ENCODE measurements at places on chromosomes 2 and 18. TPM values are rescaled to one million over a fixed set of nuclear protein-coding genes. Genes with fewer than 3 reads are reported as not detected.
A peak's percentile ranks its signal among the peaks of the same experiment; 100 is the strongest.

TFPI gene
- 286 TPM for total RNA-seq

GULP1 gene
- total RNA-seq, result 43.0 TPM

SOS1 gene
- 32.5 TPM for total RNA-seq

SERPINE2 gene
- 8.8 TPM for total RNA-seq

LRRC30 gene
- not detected for total RNA-seq

UPP2 gene
- not detected for total RNA-seq

PTMA gene
- total RNA-seq, result 1,488 TPM

TRIM43 gene
- total RNA-seq, result not detected

GORASP2 gene
- total RNA-seq, result 104 TPM

MAP3K19 gene
- total RNA-seq, result not detected

RAD51AP2 gene
- total RNA-seq, result not detected

KCMF1 gene
- 78.4 TPM for total RNA-seq

SUMO1 gene
- total RNA-seq, result 102 TPM

MPHOSPH10 gene
- total RNA-seq, result 38.8 TPM

PRSS56 gene
- total RNA-seq, result not detected

DCAF17 gene
- 14.9 TPM for total RNA-seq

LCT gene
- total RNA-seq, result 0.07 TPM

GRCh38 chr18:45976566-45976965 is 9.4 kb upstream of the EPG5 start:
- no peak for DNase-seq

- DNase-seq, result peak; percentile 8
Observed at GRCh38 chr2:210558708-210559107, 2.3 kb downstream of the CPS1 start.

- DNase-seq, result no peak
Observed at GRCh38 chr2:44680983-44681531, 260.4 kb upstream of the SIX3 start.

GRCh38 chr2:46350029-46350689 is 53.0 kb downstream of the EPAS1 start:
- DNase-seq, result peak; percentile 95

DNA sequence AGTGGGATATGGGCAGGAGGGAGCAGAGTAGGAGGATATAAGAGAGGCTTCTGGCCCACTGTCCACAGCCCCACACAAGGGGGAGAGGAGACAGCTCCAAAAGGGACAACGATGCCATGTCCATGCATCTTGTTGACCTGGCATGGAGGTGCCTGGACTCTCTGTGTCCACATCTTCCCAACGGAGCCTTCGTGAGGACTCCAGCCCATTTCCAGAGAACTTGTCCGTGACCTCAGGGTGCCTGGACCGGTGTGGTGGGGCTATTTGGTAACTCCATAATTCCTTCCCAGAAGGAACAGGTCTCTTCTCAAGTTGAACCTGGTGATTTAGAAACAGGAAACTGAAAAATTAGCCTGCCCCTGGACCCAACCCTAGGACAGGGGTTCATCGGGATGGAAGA is 133.9 kb downstream of the CYP26B1 start:
- DNase-seq, result no peak

DNA sequence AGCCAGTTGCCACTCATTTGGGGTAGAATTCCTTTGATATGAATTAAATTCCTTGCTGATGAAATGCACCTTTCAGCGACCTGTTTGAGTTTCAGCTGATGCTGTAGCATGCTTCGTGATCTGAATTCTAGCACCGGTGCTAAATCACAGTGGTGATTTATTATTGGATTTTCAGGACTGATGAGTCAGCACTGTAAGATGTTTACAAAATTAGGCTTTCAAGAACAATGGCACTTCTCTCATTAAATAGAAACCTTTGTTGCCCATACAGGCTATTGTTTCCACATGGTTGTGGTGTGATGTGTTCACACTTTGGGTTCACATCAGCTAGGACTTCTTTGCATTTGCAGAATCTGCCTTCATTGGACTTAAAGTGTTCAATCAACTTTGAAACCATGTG is 687.7 kb downstream of the ARHGAP15 start:
- DNase-seq, result no peak

DNA sequence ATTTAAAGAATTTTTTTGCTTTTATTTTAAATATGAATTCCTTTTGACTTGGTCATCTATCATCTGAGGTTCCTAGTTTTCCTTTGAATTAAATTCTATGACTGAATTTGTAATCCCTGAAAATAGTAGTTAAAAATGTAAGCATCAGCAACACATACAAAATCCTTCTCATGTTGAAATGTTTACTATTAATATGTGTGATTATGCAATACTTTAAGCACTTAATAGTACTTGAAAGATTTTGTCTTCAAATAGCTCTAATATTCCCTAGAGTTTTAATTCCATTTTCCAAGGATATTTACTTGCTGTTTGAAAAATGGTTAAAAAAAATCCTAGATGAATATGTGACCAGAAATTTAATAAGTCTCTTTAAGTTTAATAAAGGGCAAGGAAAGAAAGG is 26.6 kb upstream of the SPATS2L start:
- DNase-seq, result no peak

GRCh38 chr18:13370995-13371625 is 152.6 kb downstream of the LDLRAD4 start:
- no peak for DNase-seq

DNA sequence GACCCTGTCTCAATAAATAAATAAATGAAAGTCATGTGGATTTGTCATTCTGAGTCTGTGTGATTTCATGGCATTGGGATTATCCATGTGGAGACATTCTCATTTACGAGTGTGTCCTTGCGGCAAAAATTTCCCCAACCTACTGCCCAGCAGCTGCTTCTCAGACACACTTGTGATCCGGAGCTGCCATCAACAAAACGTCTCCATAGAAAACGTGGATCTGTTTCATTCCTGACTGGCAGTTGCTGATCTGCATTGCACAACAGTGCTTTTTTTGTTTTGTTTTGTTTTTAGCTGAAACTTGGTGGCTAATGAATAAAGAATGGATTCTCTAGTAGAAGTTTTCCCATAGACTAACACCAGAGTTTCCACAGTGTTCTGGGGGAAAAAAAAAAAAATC is 74.7 kb downstream of the TGIF1 start:
- DNase-seq, result no peak

- DNase-seq, result no peak
Observed at GRCh38 chr2:65227020-65227455, 593 bp upstream of the ACTR2 start.

DNA sequence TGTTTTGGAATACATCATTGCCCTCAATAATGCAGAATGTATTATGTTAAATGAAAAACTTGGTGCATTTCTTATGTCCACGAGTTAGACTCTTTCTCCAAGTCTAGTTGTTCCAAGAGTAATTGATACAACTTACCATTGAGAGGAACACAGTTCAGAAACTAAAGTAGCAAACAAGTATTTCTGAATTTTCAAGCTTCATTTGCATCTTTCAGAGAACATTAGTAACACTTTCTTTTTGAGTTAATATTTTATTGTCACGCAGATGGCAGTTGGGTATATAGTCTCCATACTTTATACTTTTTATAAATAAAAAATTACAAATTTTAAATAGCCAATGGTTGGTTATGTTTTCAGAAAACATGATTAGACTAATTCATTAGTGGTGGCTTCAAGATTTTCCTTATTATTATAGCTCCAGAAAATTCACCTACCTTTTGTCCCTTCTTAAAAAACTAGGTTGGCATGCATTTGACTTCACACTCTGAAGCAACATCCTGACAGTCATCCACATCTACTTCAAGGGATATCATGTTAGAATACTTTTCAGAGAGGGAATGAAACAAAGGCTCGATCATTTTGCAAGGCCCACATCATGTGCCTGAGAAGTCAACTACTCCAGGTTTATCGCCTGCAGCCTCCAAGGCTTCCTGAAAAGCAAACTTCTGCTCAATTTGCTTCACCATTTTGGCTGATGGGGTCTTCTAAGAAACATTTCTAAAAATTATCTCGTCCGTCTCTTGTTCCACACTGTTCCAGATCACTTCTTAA is 29.9 kb downstream of the LYPD6B start:
- DNase-seq, result no peak

DNA sequence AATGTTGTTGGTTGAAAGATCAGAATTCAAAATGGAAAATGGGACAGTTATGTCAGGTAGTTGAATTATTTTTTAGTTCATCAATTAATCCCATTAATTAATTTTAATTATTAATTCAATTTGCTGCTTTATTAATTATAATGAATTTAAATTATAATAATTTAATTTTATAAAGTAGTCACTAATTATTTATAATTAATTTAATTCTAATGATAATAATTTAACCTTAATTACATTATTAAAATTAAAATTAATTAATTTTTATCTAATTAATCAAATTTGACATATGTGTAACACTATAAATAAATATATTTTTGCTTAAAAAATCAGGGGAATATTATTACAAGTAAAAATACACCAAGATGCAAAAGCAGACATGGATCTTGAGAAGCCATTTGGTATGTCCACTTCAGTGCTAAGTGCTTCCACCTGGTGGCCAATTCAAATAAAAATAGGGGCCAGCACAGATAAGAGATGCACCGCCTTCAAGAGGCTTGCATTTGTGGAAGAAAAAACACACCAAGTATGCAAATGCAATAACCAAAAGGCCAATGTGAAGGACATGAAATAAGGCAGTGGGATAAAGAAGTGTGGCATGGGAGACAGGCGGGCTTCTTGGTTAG is 73.2 kb downstream of the MBP start:
- peak; percentile 67 for DNase-seq

DNA sequence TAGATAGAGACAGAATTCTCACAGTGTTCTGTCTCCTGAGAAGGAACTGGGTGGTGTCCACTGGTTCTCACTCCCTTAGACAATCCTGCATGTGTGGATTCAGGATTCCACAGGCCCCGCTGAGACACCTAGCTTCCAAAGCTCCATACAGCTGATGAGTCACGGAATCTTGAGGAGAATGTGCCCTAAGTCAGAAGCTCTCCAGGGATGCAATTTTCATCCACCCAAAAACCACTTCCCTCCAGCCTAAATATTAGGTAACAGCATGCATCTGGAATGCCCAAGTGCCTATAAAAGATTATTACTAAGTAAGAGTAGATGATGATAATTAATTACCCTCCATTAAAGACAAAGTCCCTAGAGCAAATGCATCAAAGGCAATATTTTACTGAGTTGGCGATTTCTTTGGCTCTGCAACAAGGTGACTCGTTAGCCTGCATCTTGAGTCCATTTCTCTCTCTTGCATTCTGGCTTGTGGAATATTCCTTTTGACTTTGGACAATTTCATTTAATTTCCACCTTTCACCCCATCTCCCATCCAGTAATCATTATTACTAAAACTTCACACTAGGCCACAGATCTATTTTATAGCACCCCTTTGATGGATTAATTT is 475.1 kb downstream of the TNS1 start:
- DNase-seq, result no peak

DNA sequence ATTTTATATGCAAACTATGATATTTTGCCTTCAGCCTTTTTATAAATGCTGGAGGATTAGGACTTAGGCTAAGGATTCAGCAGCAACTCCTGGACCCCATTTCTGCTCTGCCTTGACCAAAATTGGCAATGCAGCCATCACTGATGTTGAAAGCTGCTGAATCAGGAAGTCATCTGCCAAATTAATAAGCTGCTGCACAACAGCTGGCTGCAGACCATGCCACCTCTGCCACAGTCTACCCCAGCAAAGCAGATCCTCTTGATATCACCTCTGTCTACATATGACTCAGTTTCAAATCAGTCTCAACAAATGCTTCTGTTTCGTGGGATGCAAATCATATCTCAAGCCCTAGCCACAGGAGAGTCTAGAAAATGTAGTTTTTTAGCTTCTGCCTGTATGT is 7.1 kb upstream of the SOS1 start:
- DNase-seq, result no peak

- DNase-seq, result no peak
Observed at GRCh38 chr2:22035361-22035830, 911.6 kb downstream of the TDRD15 start.

- no peak for DNase-seq
Observed at GRCh38 chr18:49921318-49921985, 108.1 kb upstream of the ACAA2 start.

GRCh38 chr2:4134551-4135550 is 431.5 kb downstream of the DCDC2C start:
- DNase-seq, result no peak

GRCh38 chr2:190158798-190159434 is 96.4 kb upstream of the MSTN start:
- peak; percentile 8 for DNase-seq

- DNase-seq, result no peak
Observed at GRCh38 chr2:113910110-113910717, 20.3 kb downstream of the ACTR3 start.

DNA sequence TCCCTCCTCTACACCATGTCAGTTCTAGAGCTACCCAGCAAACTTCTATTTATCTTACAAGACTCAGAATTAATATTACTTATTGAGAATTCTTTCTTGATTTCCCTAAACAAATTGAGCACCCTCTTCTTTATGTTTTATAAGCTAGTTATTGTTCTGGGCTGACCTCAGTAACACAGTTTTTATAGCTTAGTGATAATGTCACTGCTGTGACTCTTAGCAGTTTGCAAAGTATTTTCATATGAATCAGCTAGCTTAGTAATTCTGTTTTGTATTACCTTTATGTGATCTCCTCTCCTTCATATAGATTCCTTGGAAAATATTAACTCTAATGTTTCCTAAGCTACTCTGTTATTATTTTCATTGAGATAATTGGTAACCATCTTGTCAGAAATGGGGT is 114.9 kb downstream of the PMS1 start:
- no peak for DNase-seq

DNA sequence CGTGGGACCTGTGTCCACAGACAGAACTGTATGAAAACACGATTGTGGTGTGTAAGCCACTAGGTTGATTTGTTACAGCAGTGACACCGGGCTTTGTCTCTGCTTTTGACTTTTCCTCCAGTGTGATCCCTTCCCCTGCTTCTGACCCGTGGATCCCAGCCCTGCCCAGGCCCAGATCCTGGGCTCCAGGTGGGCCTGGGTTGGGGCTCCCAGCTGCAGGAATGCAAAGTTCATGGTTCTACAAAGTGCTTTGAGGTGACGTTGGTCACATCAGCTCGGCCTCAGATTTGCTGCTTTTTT is 26.8 kb downstream of the HPCAL1 start:
- DNase-seq, result no peak

DNA sequence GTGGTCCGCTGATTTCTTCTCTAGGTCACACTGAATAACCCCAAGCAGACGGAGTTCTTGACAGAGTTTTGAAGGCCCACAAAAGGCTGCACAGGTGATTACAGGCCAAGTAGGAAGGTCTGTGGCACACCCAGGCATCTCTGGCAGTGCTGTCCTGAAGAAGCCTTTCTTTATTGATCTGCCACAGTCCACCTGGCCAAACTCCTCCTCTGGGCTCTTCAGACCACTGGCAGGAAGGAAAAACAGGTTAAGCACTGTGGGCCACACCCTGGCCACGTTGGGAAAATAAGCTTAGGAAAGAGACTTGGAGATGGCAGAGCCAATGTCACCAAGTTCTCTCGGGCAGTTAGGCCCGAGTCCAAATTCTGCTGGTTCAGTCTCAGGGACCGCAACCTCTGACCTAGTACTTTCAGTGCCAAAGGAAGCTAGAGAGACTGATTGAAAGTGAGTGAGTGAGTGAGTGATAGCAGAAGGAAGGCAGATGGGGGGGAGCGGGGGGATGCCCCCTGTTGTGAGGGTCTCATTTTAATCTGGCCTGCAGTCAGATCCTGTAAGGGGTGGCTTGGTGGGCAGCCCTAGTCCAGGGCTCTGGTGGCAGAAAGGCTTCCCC is 102.9 kb downstream of the TGFA start:
- DNase-seq, result no peak

Data from endothelial cell of umbilical vein (primary cell).